Pons (tissue), 1 donor: ENCODE measurements at places on chromosomes 12 and 14.
A peak's percentile ranks its signal among the peaks of the same experiment; 100 is the strongest.

- no peak for DNase-seq
These were observed 880 bp upstream of the FLRT2 start for GRCh38 chr14:85528897-85529631.

GRCh38 chr12:116694653-116695463 lies 43.0 kb downstream of the SPRING1 start:
- DNase-seq, result no peak

- DNase-seq, result no peak
These were observed 35.7 kb downstream of the DCAF5 start for GRCh38 chr14:69117020-69117767.

- no peak for DNase-seq
These were observed 885 bp upstream of the PALS1 start for GRCh38 chr14:67240168-67240932.

DNA sequence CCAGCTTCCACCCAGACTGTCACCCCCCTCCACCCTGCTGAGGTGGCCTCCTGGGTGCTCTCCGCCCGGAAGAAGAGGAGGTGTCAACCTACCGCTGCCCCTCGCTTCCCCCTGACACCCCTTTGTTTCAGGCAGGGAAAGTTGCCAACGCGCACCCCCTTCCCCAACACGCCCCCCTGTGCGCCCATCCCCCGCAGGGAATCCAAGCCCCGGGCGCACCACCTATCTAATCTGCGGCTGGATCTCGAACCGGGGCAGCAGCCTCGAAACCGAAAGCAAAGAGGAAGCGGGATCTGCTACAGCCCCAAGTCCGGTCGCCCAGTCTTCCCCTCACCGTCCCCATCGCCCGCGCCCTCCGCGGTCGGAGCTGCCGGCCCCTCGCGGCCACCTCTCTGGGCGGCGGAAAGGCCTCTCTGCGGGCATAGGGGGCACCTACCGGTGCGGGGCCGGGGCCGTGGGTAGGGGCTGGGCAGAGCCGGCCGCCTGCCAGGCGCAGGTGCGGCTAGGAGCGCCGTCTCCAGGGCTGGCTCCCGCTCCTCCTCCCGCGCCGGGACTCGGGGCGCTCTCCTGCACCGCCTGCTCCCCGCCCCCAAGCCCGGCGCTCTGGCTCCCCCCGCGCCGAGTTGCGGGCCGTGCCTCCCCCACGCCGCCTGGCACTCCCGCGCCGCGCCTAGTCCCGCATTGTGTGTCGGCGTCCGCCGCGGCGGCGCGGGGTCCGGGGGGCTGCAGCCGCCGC lies 18.3 kb upstream of the PLEKHH1 start:
- peak; percentile 29 for DNase-seq

GRCh38 chr12:124147575-124147974 lies 147.3 kb upstream of the RFLNA start:
- no peak for DNase-seq

DNA sequence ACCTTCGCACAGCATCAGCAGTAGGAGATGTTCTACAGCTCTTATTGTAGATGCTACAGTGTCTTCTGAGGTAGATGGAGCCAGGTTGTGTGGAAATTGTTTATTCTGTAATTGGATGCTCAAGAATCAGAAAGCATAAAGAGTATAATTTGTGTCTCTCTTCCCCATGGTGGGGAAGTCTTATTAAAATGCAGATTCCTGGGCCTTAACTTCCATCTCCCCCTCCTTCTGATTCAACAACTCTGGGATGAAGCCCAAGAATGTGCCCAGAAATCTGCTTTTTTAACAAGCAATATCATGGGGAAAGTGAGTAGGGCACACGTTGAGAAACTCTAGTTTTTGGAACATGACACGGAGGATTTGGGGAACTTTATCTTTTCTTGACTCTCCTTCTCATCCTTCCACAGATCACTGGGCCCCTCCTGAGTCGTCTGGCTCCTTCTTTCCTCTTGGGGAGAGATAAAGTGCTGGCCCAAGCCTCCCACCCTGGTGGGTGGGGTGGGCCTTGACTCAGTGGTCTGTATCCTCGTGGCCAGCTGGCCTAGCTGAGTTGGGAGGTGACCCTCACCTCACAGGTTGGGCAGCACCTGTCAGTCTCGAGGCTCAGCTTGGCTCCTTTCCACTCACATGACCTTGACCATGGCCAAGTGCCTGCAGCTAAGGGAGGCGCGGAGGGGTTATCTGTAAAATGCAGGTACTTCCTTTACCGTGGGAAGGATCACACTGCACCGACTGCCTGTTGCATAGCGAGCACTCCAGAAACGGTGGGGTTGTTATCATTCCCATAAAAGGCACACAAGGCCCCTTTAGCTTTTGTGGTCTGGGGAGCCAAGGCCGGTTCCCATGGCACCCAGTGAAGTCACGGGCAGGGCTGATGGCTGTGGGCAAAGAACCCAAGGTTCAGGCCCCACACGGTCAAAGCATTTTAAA lies 141.9 kb downstream of the CHST11 start:
- no peak for DNase-seq

DNA sequence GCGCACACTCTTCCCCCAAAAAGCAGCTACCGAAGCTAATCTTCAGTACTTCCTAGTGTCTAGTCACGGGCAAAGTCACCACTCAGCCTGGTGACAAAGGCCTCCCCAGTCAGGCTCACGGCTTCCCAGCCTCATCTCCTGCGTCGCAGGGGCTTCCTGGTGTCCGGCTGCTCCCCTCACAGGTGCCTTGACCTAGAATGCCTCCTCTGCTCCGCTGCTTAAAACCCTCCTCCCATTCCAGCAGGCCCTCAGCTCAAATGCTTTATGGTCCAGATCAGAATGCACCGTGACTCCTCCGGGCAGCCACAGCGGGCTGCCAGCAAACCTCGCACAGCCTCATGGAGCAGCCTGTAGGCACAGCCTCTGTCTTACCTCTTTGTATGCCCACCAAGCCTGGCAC lies 53.1 kb downstream of the PRIMA1 start:
- no peak for DNase-seq

DNA sequence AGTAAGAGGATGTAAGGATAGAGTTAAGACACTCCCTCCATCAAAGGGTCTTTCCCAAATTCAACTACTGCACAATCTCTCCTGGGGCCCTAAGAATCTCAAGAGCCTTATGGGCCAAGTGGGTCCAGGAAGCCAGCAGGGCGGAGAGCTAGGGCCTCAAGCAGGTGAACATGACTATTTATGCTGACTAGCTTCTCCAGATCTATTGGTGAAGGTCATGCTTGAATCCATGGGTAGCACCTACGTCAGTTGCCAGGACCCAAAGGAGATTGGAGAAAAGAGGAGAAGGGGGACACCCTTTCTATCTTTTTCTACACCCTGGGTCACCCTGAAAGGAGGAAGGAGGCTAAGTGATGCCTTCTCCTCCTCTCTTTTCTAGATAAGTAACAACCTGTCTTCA lies 534.2 kb upstream of the MIS18BP1 start:
- DNase-seq, result no peak

- no peak for DNase-seq
These were observed 991 bp downstream of the FBXL14 start for GRCh38 chr12:1593174-1594005.

GRCh38 chr12:10741845-10742244 lies 18.7 kb upstream of the YBX3 start:
- no peak for DNase-seq

DNA sequence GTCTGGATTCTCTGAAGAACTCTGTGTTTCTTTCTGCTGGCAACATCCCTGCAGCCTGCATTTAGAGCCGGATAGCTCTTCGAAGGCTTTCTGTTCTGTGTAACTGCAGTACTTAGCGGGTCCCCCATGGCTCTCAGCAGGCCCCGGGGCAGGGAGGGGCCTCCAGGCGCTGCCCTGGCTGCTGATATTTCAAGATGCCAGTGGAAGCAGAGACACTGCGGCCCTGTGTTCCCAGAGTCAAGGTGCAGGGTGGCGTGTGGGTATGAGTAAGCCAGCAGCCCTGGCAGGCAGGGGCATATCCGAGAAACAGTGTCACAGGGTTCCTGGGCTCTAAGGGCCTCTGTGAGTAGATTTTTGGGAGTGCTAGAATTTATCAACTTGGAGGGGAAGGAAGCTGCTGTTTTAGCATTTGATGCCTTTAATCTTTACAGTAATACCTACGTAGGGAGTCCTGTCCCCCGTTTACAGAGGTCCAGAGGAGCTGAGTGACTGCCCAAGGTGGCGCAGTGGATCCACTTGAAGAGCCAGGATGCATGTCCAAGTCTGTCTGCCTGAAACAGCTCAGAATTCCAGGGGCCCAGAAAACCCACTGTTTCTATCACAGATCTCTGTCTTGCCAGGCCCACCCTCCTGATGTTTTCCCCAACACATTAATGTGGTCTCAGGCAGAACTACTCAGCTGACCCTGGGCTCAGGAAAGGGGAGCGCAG lies 16.2 kb downstream of the ESRRB start:
- DNase-seq, result no peak

DNA sequence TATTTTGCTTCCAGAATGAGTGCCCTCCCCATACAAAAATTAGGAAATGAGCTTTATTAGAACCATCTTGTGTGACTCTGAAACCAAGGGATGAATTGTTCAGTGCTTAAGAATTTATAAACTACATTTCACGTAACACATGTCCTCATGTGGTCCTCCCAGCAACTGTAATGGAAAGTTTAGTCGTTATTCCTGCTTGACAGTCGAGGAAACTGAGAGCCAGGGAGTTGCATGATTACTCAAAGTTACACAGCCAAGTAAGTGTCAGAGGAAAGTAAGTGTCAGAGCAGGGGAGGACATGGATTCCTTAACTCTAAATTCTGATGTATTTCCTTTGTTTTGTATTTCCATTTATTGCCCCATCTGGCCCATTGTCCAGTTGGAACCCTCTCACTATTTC lies 453.9 kb downstream of the FUT8 start:
- DNase-seq, result no peak

- DNase-seq, result no peak
These were observed 22.5 kb upstream of the GALNT9 start for GRCh38 chr12:132351751-132352495.

- no peak for DNase-seq
These were observed 28.4 kb downstream of the SLC6A12 start for GRCh38 chr12:185576-185955.

DNA sequence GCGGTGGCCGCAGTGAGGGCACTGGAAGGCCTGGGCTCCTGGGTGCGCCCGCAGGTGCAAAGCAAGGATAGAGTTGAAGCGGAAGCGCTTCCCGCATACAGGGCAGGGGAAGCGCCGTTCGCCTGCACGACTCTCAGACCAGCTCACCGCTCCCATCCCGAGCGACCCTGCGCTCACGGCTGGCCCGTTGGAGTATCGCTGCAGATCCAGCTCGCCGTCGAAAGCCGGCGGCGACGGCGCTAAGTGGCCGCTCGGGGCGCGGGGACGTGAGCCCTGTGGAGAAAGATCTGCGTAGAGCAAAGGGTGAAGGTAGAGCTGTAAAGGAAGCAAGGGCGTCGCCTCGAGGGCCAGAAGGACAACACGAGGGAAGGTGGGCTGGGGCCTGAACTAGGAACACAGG lies 5.4 kb downstream of the ZNF219 start:
- DNase-seq, result no peak

- DNase-seq, result no peak
These were observed 37.5 kb downstream of the SLC38A4 start for GRCh38 chr12:46788072-46788887.

DNA sequence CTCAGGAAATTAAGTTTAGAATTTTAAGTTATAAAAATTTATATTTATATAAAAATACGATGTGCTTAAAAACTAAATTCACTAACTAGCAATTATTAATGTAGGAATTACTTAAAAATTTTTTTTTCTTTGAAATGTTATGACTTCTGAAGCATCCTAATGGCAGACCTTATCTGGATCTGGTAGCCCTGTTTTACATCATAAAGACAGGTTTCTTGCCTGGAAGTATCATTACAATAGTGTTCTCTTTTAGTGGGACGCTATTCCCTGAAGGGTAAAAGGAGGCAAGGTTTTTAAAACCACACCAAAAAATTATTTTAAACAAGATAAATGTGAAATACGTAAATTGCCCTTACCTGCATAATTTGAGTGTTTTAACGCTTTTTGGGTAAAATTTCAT lies 2.1 kb downstream of the WDR20 start:
- no peak for DNase-seq

DNA sequence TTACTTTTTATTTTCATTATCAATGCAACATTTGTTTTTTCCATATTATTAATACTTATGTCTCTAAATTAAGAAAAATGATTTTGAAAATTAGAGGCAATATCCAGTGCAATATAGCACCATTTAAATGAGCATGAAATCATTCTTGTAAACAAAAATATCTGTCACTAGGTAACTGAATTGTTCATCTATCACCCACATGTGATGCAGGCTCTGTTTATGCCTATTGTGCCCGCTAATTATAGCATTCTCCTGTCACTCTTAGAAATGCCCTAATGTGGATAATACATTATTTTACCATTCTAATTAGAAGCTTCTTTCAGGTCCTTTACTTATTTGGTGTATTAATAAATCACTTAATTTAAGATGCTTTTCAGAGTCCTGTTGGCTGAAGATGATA lies 1332.4 kb downstream of the AACS start:
- DNase-seq, result no peak

- DNase-seq, result no peak
These were observed 17.2 kb upstream of the KIF26A start for GRCh38 chr14:104121142-104121541.

DNA sequence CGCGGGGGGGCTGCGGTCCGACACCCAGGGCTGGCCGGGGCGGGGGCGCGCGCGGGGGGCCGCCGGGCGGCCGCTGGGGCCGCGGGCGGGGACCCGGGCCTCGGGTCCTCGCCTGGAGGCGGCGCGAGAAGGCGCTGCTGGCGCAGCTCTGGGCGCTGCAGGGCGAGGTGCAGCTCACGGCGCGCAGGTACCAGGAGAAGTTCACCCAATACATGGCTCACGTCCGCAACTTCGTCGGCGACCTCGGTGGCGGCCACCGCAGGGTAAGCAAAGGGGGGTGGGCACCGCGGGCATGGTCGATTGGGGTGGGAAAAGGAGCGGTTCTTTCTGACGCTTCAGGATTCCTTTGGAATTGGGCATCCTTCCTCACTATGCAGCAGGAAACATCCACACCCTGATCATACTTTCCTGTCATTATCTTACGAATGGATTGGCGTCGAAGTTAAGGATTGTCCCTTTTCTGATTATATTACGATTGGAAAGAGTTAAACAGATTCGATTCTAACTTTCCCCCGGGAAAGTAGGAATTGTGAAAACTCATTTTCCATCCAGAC lies 798 bp downstream of the PDZRN4 start:
- DNase-seq, result no peak

DNA sequence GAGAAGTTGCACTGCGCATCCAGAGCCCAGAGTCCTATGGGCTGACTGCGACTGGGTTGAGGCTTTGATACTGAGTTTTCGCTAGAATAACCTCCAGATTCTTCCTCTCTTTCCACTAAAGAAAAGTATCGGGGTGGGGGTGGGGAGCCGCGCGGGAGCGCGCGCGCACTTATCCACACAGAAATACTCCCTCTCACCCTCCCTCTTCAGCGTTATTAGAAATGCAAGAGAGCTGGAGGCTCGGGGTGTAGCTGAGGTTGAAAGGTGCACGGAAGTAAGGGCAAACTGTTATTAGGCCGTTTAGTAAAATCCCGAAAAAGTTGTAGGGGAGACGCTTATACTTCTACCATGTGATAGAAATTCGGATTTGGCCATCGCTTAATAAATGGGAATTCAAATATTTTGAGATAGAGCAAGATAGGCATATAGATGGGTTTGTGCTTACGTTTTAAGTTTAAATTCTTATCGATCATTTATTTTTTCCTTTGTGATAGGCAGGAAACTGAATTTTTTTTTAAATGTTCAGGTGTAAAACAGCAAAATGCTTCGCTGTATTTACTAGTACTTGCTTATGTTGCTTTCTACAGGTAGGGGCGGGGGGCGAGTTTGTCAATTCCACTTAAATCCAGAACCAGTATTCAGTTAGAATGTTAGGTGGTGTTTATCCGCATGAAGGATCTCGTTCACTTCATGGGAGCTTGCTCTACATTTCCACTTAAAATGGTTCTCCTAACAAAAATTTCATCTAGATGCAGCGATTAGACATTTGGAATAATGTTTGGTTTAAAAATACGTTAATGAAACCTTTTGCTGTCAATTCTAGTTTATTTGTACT lies 1.1 kb downstream of the ARHGAP5 start:
- peak; percentile 69 for DNase-seq
